ENCODE measurements at places on chromosomes 13 and 19. TPM values are rescaled to one million over a fixed set of nuclear protein-coding genes. Genes with fewer than 3 reads are reported as not detected.

- DNase-seq = no peak
Observed at GRCh38 chr19:9306443-9306842, 3.2 kb downstream of the ZNF699 start.

DNA sequence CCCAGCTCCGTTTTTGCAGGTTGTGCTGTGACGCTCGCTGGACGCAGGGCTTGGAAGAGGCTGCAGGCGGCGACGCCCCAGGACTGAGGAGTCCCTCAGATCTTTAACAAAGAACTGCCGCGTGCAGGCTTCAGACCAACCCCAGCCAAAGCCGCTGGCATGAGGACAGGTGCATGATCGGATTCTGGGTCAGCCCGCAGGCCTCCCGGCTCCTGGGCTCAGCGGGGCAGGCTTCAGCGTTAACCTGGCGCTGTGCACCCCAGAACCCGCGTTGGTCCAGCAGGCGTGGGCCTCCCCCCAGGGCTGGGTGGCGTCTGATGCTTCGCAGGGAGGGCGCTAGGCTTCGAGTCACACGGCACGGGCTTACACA lies 920 bp upstream of the TIMM13 start:
- peak; percentile 83 for DNase-seq

DNA sequence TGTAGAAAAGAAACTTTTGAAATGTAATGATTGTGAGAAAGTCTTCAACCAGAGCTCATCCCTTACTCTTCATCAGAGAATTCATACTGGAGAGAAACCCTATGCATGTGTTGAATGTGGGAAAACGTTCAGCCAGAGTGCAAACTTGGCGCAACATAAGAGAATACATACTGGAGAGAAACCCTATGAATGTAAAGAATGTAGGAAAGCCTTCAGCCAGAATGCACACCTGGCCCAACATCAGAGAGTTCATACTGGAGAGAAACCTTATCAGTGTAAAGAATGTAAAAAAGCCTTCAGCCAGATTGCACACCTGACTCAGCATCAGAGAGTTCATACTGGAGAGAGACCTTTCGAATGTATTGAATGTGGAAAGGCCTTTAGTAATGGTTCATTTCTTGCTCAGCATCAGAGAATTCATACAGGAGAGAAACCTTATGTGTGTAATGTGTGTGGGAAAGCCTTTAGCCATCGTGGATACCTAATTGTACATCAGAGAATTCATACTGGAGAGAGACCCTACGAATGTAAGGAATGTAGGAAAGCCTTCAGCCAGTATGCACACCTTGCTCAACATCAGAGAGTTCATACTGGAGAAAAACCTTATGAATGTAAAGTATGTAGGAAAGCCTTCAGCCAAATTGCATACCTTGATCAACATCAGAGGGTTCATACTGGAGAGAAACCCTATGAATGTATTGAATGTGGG lies 19.3 kb downstream of the ZNF583 start:
- DNase-seq = no peak

GRCh38 chr13:25876247-25876646 lies 175.6 kb downstream of the SHISA2 start:
- no peak for DNase-seq

GRCh38 chr19:17775245-17775927 lies 19.6 kb upstream of the B3GNT3 start:
- DNase-seq = no peak

GRCh38 chr13:19795956-19796355 lies 13.2 kb upstream of the PSPC1 start:
- peak; percentile 1 for DNase-seq

- no peak for DNase-seq
Observed at GRCh38 chr13:90500569-90500968, 846.9 kb upstream of the MIR17HG start.

- peak; percentile 49 for DNase-seq
Observed at GRCh38 chr13:113964251-113964995, 9.5 kb downstream of the C13orf46 start.

DNA sequence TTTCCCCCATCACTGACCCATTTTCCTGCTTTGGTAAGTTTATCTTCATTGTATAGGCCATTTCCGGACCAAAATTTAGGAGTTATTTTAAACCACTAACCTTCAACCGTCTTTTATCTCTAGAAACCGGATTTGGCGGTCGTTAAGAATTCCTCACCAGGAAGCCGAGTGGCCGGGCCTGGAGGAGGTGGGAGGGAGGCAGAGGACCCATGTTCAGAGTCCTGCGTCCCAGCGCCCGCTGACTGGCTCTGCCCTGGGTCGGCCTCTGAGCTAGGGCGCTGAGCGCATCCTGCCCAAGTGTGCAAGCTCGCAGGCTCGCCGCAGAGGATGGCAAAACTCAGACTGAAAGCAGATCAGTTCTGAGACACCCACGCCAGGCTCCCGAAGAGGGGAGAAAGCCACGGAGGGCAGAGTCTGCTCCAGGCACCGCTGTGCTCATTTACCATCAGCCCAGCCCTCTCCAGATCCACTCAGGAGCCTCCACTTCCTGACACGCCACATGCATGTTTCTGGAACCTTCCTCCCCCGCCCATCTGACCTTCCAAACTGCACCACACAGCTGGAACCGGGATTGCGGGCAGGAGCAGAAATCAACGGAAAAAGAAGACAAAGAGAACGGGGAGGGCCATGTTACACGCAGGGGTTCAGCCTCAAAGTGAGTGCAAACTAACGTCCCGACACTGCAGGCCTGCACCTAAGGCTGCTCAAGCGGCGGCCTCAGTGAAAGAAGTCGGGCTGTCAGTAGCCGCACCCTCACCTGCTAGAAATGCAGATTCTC lies 8.3 kb downstream of the COL4A1 start:
- DNase-seq = no peak

DNA sequence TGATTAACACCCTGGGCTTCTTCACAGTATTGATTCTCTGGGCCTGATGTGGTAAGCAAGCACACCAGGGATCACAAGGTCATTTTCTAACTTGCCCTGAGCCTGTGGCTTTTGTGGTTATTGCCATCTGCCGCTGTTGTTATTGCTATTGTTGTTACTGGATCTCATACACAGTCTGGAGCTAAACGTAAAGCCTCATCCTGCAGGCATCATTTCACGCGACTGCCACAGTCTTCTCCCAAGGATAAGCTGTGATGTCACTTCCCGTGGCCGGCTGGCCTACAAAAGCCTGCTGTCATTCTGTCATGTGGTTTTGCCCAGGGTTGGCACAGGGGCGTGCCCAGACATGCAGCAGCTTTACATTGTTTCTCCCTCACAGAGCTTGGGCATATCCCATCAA lies 154.0 kb upstream of the GPR12 start:
- no peak for DNase-seq

DNA sequence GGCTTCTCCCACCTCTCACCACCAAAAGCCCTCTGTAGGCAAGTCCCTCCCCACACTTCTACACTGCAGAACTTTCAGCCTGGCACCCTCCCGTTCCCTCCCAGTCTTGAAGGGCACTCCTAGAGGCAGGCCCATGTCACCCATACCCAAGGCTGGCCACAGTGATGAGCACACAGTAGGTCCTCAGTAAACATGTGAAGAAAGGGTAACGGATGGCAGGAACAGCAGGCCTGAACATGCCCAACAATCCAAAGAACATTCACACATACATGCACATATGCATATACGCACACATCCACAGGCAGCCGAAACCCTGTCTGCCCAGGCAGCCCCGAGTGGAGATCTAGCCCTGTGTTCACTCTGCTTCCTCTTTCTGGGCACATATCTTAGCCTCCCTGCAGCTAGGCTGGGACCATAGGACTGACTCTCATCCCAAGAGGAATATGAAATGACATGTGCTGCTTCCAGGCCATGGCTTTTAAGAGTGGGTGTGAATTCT lies 55.2 kb downstream of the CEBPG start:
- peak; percentile 59 for DNase-seq

- DNase-seq = peak; percentile 84
Observed at GRCh38 chr13:28527629-28528028, 32.7 kb upstream of the FLT1 start.

DNA sequence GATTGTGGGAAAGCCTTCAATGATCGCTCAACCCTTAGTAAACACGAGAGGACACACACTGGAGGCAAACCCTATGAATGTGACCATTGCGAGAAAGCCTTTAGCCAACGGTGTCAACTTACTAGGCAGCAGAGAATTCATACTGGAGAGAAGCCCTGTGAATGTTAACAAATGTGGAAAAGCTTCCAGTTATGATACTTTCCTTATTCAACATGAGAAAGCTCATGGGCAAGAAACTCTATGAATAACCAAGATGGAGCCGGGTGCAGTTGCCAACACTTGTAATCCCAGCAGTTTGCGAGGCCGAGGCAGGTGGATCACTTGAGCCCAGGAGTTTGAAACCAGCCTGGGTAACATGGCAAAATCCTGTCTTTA lies 15.8 kb upstream of the ZNF8 start:
- peak; percentile 9 for DNase-seq

GRCh38 chr19:2252055-2252796 lies 3.1 kb downstream of the AMH start:
- DNase-seq = no peak

DNA sequence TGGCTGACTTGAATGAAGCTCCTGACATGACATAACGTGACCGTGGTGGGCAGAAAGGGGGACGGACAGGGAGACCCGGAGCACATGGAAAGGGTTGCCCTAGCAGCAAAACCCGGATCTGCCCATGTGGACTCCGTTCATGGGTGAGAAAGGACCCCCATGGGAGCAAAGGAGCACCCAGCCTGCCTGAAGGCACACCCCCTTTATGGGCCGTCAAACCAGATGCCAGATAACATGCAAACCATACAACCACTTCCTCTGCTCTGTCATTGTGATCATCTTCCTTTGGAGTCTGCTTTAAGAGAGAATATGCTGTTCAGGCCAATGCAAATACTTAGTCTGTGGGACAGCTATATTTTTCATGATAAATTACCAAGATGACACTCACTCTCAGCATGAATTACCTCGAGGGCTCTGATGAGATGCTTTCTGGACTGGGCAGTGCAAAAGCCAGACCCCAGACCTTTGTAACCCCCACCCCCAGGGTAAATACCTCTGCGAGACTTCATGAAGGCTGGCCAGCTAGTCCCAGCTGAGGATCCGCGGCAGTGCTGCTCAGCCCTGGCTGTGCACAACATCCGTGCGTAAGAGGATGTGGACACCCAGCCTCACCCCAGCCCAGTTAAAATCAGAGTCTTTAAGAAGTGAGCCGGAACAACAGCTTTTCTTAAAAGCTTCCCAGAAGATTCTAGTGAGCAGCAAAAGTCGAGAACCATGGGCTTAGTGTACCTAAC lies 126.6 kb downstream of the USP12 start:
- DNase-seq = no peak

GRCh38 chr19:46081928-46082727 lies 41.3 kb upstream of the IGFL4 start:
- no peak for DNase-seq

DNA sequence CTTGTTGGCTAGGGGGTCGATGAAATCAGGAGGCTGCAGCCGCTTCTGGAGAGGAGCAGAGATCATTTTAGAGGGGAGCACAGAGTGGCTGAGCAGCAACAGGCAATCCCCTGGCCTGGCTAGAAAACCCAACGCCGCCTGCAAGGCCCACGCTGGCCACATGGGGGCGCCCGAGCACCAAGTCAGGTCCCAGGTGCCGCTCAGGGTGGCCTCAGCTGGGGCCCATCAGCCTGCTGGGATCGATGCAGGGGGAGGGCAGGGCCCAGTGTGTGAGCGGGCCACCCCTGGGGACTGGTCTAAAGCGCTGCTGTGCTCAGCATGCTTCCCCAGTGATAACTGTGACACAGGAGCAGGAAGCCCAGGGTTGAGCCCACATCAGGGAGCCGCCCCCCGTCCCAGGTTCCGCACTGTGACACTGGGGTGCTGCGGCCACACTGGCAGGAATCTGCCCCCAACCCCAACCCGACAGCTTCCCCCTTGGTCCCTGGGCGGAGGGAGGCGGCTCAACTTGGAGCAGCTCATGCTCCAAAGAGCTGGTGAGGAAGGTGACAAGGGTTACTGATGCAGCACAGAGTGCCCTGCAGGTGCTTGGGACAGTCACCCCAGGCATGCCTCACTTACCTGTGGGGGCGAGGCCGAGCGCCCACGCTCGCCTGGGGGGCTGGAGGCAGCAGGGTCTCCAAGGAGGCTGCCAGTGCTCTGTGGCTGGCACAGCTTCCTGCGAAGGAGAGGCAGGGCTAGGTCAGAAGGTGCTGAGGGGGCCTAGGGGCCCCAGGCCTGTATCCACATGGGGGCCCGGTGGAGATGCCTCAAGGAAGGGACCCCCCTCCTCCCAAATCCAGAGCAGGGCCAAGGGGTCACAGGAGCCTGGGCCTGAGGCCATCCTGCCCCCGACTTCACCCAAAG lies 13.3 kb upstream of the ISYNA1 start:
- peak; percentile 95 for DNase-seq

DNA sequence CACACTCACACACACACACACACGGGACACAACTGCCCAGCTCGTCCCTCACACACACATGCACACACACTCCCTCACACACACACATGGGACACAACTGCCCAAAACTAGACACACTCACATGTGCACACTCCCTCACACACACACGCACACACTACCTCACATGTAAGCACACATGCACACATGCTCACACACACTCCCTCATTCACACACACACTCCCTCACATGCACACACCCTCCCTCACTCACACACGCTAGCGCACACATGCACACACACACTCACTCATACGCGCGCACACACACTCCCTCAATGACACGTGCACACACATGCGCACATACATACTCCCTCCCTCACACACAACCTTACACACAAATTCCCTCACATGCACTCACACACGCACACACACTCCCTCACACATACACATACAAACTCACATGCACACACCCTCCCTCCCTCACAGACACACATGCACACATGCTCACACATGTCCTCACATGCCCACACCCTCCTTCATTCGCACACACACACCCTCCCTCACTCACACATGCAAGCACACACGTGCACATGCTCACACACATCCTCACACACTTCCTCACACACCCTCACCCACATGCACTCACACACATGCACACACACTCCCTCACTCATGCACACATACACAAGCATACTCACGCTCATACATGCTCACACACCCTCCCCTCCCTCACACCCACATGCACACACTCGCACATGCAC lies 9.0 kb upstream of the RASA3 start:
- DNase-seq = peak; percentile 29

GRCh38 chr13:63351533-63351932 lies 1935.9 kb upstream of the PCDH20 start:
- no peak for DNase-seq

The C19orf73 gene
- total RNA-seq = 0.81 TPM

The ATP4B gene
- total RNA-seq = not detected

The ELSPBP1 gene
- not detected for total RNA-seq

The PRSS57 gene
- total RNA-seq = not detected

The NECTIN2 gene
- total RNA-seq = 59.8 TPM

The CDX2 gene
- not detected for total RNA-seq

The TMC4 gene
- total RNA-seq = 1.1 TPM

The TBXA2R gene
- total RNA-seq = 46.9 TPM

The PTH2 gene
- not detected for total RNA-seq

The ZNF793 gene
- 6.0 TPM for total RNA-seq

The ATP8A2 gene
- total RNA-seq = 0.60 TPM
